Stimulated activated CD8-positive, alpha-beta memory T cell treated with anti-CD3 and anti-CD28 coated beads, Interleukin-12 subunit alpha, Interleukin-12 subunit beta, amount 100 ng/mL, for 1 hour (primary cell): ENCODE measurements at places on chromosomes 13 and 19.

GRCh38 chr19:35204799-35205732 is 23.5 kb downstream of the FAM187B start:
- DNase-seq: no peak

GRCh38 chr13:97274829-97275649 is 52.9 kb downstream of the MBNL2 start:
- no peak for DNase-seq

DNA sequence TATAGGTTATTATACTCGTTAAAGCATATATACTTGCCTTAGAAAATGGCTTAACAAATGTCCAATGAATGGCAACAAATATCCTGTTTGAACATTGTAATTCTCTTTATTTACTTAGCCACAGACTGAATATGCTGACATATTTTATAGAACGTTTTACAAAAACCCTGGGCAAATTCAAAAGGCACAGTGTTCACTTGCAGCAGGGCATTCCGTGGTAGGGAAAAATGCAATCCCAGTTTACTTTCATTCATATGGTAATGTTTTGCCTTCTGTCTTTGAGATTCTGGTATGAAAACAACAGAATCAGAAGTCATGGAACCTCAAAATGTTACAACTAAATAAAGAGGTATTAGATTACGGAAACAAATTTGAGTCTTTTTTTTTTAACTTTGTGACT is 56.2 kb upstream of the MYCBP2 start:
- DNase-seq: no peak

GRCh38 chr13:23921451-23921888 is 24.2 kb upstream of the C1QTNF9B start:
- DNase-seq: no peak

- no peak for DNase-seq
Measured at GRCh38 chr13:43119206-43119605, 95.8 kb downstream of the DNAJC15 start.

DNA sequence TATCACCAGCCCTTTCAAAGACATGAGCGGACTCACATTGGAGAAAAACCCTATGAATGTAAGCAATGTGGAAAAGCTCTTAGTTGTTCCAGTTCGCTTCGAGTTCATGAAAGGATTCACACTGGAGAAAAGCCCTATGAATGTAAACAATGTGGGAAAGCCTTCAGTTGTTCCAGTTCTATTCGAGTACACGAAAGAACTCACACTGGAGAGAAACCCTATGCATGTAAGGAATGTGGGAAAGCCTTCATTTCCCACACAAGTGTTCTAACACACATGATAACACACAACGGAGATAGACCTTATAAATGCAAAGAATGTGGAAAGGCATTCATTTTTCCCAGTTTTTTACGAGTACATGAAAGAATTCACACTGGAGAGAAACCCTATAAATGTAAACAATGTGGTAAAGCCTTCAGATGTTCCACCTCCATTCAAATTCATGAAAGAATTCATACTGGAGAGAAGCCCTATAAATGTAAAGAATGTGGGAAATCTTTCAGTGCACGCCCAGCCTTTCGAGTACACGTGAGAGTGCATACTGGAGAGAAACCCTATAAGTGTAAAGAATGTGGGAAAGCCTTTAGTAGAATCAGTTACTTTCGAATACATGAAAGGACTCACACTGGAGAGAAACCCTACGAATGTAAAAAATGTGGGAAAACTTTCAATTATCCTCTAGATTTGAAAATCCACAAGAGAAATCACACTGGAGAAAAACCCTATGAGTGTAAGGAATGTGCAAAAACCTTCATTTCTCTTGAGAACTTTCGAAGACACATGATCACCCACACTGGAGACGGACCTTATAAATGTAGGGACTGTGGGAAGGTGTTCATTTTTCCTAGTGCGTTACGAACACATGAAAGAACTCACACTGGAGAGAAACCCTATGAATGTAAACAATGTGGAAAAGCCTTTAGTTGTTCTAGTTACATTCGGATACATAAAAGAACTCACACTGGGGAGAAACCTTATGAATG is 17.6 kb downstream of the ZNF791 start:
- no peak for DNase-seq

DNA sequence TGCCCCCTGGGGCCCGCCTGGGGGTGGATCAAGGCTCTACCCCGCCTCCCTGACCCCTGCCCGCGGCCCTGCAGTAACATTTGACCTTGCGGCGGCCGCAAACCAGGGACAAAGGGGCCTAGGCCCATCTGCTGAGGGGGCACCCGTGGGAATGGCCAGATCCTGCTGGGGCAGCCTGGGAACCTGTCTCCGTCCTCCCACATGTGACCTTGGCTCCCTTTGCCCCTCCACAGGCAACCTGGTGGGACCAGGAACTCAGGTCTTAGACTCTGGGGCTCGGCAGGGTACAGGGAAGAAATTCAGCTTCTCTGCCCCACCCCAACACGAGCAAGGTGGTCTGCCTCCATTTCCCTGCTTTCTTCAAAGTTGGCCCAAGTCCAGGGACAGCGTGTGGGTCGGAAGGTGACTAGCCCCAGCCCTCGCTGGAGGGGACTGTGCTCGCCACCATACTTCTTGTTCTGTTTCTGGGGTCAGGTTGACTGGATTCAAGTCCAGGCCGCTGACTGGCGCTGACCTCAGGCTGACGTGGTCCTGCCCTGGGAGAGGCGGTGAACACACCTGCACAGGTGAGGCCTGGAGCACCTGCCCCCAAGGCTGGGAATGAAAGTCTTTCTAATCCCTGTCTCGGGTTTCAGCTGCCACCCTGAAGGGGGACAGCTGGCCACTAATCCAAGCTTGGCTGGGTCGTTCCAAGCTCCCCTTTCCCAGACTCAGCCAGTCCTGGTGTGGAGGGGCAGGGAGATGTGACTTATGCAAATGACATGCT is 2.5 kb upstream of the NR2F6 start:
- no peak for DNase-seq

- DNase-seq: no peak
Measured at GRCh38 chr19:18650021-18650390, 13.2 kb downstream of the KLHL26 start.

DNA sequence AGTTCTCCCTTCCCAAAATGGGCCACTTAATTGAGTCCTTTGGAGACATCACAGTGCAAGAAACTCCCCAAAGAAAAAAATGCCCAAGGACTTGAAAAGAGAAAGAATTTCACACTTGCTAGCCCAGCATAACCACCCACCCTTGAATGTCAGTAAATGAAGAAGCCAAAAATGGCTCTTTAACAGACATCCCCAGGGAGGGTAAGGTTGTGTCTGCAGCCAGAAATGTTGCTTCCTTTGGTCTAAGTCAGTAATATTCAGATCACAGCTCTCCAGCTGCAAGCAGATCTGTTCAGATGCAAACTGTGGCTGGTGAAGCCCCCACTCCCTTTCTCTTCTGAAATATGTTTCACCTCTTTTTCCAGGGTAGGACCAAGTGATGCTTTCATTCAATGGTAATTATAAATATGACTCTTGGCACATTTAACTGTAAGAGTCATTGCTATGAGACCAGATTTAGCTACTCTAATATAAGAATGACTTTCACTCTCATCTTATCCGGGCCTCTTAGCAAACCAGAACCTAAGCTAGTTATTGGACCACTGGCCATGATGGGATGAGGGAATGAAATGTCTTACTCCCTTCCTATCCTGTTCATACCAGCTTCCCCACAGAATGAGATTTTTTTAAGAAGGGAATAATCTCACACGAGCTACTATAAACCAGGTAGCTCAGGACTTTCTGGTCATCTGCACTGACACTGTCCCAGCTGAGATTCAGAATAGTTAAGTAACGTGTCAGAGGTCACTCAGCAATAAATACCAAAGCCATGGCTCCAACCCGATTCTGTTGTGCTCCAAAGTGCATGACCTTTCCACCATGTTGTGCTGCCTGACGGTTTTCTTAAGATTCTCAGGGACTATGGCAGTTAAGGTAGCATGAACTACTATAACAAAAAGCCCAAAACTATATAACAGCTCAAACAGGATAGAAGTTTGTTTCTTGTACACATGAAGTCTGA is 234.1 kb downstream of the FOXO1 start:
- DNase-seq: no peak

GRCh38 chr19:49985871-49986270 is 24.9 kb upstream of the SIGLEC11 start:
- no peak for DNase-seq
